ENCODE measurements at places on chromosomes 3 and 15. TPM values are rescaled to one million over a fixed set of nuclear protein-coding genes. Genes with fewer than 3 reads are reported as not detected.

TMEM108 gene
- total RNA-seq = not detected

GABRR3 gene
- total RNA-seq = not detected

FILIP1L gene
- 19.5 TPM for total RNA-seq

TP53BP1 gene
- total RNA-seq = 97.1 TPM

IL5RA gene
- total RNA-seq = not detected

LCTL gene
- total RNA-seq = 2.6 TPM

TPRA1 gene
- total RNA-seq = 29.5 TPM

SH2D7 gene
- under 0.01 TPM for total RNA-seq

DAZL gene
- not detected for total RNA-seq

CNTN4 gene
- not detected for total RNA-seq

MPI gene
- total RNA-seq = 55.3 TPM

SGO1 gene
- 9.9 TPM for total RNA-seq

COLQ gene
- total RNA-seq = 0.66 TPM

SNURF gene
- total RNA-seq = 14.0 TPM

P2RY1 gene
- 4.0 TPM for total RNA-seq

Data from smooth muscle cell of trachea (primary cell).